ENCODE measurements at places on chromosomes 5 and 9. TPM values are rescaled to one million over a fixed set of nuclear protein-coding genes. Genes with fewer than 3 reads are reported as not detected.
A peak's percentile ranks its signal among the peaks of the same experiment; 100 is the strongest.

GRCh38 chr5:14906628-14907027, 35.0 kb upstream of the ANKH start:
- no peak for DNase-seq

GRCh38 chr5:132238169-132238744, 10.6 kb upstream of the P4HA2 start:
- peak; percentile 90 for DNase-seq

- DNase-seq, result no peak
Measured at GRCh38 chr5:90345684-90346083, 63.9 kb downstream of the CETN3 start.

DNA sequence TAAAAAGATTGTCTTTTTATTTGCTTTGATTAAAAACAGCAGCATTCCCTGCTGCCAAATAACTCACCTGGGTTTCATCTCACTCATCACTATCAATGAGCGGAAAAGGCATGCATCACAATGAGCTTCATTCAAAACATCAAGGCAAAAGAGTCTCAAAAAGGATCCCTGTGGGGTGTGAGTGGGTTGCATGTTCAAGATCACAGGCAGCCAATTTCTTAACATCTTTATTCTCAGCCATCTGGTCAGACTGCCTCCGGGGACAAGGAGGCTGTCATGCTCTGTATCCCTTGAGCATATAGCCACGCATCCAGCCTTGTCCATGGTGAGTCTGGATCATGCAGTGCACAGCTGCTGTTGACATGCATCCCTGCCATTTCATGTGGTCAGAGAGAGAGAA, 117.1 kb downstream of the ICE1 start:
- DNase-seq, result no peak

- no peak for DNase-seq
Measured at GRCh38 chr5:109907189-109907588, 217.5 kb downstream of the MAN2A1 start.

- DNase-seq, result peak; percentile 24
Measured at GRCh38 chr5:3009605-3010004, 258.1 kb upstream of the IRX2 start.

GRCh38 chr9:99746406-99746805, 75.3 kb upstream of the NR4A3 start:
- no peak for DNase-seq

- DNase-seq, result no peak
Measured at GRCh38 chr9:88593537-88594185, 58.7 kb downstream of the NXNL2 start.

GRCh38 chr5:32156635-32157034, 17.5 kb downstream of the GOLPH3 start:
- DNase-seq, result no peak

DNA sequence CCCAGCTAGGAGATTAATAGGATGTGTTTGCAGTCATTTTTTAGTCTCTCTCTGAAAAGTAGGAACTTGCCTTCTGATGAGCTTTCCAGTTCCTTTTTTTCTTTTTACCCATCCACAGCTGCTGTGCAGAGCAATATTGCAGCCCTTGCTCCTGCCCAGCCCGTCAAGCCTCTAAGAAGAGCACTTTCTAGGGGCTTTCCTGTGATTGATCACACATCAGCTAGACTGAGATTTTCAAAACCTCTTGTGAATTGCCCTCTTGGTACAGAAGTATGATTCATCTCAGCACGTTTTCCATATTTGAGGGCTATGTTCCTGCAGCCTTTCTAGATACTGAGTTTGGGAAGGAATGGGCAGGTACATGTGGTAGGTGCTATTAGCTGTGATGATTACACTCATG, 93.9 kb downstream of the GALNT10 start:
- DNase-seq, result no peak

DNA sequence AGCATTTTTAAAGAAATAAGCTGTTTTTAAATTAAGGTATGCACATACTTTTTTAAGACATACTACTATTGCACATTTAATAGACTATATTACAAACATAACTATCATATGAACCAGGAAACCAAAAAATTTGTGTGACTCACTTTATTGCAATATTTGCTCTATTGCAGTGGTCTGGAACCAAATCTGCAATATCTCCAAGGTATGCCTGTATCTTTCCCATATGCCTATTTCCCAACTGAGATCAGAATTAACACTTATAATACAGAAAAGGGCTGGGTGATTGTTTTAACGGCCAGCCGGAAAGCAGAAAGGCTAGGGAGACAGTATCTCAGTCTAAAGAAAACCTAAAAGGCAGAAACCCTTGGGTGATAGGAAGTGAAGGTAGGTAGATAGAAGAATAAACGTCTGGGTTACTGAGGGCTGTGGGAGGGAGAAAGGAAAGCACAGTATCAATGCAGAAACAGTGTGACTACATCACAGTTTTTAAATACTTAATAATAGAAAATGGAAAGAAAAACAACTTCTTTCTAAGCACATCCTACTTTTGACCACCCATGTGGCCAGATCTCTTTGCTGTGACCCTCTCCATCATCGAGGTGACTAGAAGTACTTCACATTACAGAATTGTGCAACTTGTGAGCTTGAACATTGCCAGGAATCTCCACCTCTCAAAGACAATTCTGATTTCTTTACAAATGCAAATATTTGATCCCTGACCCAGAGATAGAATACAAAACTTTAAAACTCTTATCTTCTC, 126.4 kb downstream of the LPAR1 start:
- DNase-seq, result no peak

GRCh38 chr9:77807846-77808750, 160.0 kb upstream of the GNA14 start:
- no peak for DNase-seq

DNA sequence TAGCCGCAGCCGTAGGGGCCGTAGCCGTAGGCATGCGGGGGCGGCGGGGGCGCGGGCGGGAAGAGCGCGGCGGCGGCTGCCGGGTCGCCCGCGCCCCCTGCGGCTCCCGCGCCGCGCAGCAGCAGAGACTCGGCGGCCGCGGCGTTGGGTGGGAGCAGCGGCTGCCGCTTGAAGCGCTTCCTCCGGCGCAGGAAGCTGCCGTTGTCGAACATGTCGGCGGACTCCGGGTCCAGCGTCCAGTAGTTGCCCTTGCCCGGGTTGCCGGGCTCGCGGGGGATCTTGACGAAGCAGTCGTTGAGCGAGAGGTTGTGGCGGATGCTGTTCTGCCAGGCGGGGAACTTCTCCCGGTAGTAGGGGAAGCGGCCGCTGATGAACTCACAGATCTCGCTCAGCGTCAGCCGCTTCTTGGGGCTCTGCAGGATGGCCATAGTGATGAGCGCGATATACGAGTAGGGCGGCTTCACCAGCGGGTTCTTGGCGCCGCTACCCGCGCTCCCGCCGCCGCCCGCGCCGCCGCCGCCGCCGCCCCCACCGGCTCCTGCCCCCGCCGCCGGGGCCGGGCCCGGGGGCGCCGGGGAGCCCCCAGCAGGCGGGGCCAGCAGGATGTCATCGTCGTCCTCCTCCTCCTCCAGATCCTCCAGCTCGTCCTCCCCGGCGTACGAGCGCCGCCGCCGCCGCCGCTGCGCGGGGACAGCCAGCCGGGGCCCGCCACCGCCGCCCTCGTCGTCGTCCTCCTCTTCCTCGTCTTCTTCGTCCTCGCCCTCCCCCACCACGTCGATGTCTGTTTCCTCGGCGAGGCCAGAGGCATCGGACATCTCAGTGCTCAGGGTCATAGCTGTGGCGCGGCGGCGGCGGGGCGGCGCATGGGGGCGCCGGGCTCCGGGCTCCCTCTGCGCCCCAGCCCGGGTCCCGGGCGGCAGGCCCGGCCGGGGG, 781 bp downstream of the FOXD1 start:
- DNase-seq, result no peak

GRCh38 chr9:84759300-84759750, 89.8 kb downstream of the NTRK2 start:
- no peak for DNase-seq

DNA sequence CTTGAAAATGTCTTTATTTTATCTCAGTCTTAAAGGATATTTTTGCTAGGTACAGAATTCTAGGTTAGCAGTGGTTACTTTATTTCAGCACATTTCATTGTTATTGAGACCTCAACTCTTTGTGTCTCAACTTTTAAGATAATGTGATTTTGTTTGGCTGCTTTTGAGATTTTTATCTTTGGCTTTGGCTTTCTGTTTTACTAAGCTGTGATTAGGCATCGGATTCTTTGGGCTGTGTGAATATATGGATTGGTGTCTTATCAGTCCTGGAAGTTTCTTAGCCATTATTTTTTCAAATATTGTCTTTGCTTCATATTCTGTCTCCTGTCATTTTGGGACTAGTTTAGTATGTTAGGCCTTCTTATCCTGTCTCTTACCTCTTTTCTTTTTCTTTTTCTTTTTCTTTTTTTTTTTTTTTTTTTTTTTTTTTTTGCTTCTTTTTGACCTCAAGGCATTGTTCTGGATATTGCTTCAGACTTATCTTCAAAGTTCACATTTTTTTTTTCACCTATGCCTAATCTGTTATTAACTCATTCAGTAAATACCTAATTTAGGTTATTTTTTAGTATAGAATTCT, 20.1 kb upstream of the APC start:
- no peak for DNase-seq

DNA sequence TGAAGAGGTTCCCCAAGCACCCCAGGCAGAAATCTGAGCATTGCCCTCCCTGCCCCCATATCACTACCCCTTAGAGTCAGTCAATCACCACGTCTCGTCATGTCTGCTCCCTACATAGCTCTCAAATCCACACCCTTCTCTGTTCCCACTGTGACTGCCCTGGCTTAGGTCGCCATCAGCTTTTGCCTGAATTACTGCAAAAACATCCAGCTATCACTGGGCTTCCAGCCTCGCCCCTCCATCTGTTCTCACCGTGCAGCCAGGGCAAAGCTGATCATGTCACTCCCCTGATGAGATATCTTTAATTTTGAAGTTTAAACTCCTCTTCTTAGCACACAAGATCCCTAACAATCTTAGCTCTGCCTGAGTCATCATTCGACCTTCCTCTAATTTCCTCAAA, 89.6 kb upstream of the TBC1D2 start:
- no peak for DNase-seq

- no peak for DNase-seq
Measured at GRCh38 chr9:90939351-90939750, 137.7 kb downstream of the SYK start.

- DNase-seq, result no peak
Measured at GRCh38 chr5:168772316-168772961, 193.3 kb upstream of the PANK3 start.

DNA sequence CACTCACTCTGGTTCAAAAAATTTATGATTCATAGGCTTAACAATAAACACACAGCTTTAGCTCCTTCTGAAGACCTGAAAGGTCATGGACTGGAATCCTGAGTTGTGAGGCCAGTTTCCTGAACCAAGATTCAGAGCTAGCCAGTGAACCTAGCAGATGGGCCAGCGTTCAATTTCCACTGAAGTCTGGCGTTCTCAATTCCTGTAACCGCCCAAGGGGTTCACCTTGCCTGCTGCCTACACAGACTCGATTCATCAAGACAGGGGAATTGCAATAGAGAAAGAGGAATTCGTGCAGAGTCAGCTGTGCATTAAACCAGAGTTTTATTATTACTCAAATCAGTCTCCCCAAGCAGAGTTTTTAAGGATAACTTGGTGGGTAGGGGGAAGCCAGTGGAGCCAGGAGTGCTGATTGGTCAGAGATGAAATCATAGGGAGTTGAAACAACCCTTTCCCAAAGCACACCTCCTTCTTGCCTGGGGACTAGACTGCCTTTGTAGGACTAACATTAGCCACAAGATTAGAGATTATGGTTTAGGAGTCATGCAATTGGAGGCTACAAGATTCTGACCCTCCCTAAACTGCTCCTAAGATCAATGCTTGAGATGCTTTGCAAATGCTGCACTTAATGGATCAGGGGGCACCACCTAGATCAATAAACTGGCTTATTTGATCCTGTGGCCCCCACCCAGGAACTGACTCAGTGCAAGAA, 117.5 kb upstream of the SHB start:
- DNase-seq, result no peak

- DNase-seq, result no peak
Measured at GRCh38 chr9:121071756-121072421, 2.9 kb upstream of the CNTRL start.

GRCh38 chr9:137168573-137168903, 1.3 kb downstream of the LRRC26 start:
- DNase-seq, result no peak

DNA sequence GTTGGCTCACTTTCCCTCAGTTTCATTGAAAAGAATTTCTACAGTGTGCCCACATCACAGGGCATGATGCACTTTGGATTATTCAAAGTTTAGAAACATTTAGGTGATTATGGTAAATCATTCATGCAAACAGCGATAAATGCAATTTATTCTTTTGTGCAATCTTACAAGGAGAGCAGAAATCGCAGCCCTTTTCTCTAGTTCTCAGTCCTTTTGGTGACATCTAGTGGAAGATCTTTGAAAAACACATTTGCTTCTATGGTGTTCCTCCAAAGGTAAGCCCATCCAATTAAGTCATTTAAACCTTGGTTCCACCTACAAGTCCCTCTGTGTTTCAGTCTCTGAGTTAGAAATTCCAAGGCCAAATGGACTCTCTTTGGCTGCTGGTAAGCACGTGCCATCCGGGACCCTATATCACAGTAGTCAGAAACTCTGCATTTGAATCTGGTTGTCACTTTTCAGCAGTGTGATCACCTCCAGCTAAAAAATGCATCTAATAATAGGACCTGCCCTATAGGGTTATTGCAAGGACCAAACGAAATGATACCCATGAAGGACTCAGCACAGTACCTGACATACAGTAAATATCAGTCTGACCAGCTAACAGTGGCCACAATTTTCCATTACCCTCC, 66.4 kb downstream of the MACROH2A1 start:
- no peak for DNase-seq

- no peak for DNase-seq
Measured at GRCh38 chr9:37100741-37101140, 19.6 kb upstream of the ZCCHC7 start.

- no peak for DNase-seq
Measured at GRCh38 chr5:128081111-128081851, 2.3 kb upstream of the SLC12A2 start.

DNA sequence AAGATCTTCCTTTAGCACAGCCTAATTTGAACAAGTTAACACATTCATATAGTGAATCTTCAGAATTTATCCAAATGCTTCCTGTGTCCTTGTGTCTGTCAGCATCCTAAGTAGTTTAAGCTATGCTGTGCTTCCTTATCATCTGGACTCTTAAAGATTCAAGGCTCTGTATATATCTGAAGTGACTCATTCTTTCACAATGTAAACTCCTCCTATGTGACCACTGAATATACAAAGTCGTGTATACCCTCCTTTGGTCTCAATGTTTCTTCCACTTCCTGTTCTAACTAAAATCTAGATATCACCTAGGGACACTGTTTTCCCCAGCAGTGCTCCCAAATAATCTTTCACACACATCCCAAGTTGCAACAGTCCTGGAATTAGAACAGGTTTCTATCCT, 935.7 kb upstream of the NUDT12 start:
- DNase-seq, result no peak

Gene TSSK1B
- not detected for total RNA-seq

Gene PCDHGB5
- total RNA-seq, result 5.9 TPM

Gene TMEFF1
- total RNA-seq, result 0.42 TPM

Gene ZFP37
- 2.0 TPM for total RNA-seq

Gene ADRA1B
- total RNA-seq, result 6.6 TPM

Gene TMEM38B
- total RNA-seq, result 12.3 TPM

Gene NIPAL4
- total RNA-seq, result not detected

Gene TSPAN17
- total RNA-seq, result 29.7 TPM

Gene SLC1A3
- total RNA-seq, result 429 TPM

Gene GPR21
- 2.0 TPM for total RNA-seq

Gene FOXD4
- total RNA-seq, result 0.32 TPM

Gene FOXE1
- not detected for total RNA-seq

Gene LRSAM1
- total RNA-seq, result 12.2 TPM

Gene LRRC19
- not detected for total RNA-seq
